ENCODE measurements at places on chromosomes 16 and 17.

DNA sequence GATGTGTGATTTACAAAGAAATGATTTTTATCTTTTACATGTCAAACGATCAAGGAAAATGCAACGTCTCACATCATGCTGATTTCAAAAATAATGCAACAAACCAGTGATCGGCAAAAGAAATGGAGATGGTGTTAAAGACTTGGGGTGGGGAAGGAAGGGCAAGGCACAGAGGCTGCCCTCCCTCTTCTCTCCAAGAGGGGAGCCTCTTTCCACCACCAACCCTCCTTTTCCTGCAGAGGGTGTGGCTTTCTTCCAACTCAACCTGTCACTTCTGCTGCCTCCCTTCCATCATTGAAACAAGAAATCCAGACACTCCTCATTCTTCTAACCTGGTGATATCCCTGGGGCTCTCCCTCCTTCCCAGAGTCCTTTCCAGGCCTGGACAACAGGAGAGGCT, 320.8 kb downstream of the SLC39A11 start:
- no peak for DNase-seq

GRCh38 chr17:4270736-4271135, 7.0 kb upstream of the ANKFY1 start:
- no peak for DNase-seq

DNA sequence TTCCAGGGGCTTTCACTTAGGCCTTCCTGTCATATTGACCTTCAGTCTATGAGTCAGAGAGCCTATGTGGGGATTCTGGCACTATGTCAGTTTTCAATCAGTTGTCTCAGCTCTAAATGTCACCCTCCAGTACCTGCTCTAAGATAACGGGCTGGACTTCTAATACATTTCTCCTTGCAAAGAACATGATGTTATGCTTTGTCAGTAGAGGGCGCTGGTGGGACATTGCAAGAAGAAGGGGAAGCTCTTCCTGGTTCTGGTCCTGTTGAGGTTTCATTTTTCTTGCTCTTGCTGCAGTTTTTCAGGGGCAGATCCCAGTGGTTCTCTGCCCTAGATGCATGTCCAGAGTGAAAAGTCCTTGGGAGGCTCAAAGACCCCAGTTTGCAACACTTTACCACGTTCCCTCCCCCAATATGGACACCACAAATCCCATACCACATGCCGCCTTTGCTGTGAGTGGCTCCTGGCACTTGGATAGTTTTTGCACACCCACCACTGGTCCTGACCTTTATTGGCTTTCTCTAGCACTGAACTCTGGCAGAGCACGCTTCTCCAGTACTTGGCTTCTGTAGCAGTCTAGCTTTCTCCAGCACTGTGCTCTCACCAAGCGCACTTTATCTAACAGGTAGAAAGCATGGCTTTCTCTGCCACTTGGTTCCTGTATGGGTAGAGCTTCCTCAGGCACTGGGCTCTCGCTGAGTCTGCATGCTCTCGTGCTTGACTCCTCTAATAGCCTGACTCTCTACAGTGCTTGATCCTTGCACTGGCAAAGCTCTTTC, 49.0 kb downstream of the BCL7C start:
- peak; percentile 97 for DNase-seq

DNA sequence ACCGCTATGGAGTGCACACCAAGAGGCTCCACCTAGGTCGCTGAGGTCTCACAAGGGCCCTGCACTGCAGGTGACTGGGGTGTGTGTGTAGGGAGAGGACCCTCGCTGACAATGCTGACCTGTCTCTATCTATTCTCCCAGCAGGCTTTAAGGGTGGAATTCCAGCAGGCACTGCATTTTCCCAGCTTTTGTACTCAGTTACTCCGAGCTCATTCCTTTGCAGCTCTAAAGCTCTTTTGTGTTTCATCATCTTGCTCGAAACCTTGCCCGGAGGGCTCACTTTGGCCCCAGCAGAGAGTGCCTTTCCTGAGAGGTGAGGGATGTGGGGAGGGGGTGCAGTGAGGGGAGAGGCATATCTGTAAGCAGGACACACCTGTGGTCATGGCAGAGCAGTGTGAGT, 39.3 kb downstream of the SMPD3 start:
- DNase-seq, result no peak

- DNase-seq, result no peak
Measured at GRCh38 chr16:22425847-22426246, 51.4 kb upstream of the CDR2 start.

DNA sequence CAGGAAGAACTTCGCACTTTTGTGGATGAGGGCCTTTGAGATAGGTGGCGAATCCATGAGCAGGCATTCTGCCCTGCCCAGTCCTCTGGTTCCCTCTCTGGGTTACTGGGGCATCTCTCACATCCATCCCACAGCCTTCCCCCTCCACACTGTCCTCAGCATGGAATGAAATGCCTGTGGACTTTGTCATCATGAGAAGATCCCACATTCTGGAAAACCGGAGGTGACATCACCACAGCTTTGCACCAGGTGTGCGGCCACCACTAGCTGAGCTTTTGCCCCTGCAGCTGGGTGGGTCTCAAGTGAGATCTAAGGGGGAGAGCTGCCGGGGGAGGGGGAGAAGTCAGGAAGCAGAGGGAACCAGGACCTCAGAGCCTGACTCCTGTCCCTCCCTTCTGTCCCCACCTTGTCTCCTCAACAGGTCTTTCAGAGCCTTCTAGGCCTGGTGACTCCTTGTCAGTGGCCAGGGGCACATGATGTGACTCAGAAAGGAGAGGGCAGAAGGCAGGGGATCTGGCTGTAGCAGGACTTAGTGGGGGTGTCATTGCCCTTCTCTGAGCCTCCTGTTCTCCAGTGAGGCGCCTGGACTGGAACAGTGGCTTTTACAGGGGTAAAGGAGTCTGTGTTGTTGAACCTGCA, 40.0 kb upstream of the DLX4 start:
- DNase-seq, result no peak
